ENCODE measurements at places on chromosomes 2 and 18. TPM values are rescaled to one million over a fixed set of nuclear protein-coding genes. Genes with fewer than 3 reads are reported as not detected.

TUBB8B gene
- not detected for total RNA-seq

GRCh38 chr2:234672498-234673150 is 175.7 kb upstream of the ARL4C start:
- no peaks in the 10 kb centered on the region for H3K36me3 ChIP-seq
- no peaks in the 10 kb centered on the region for H3K27me3 ChIP-seq
- no peak overlapping the region for H3K27ac ChIP-seq
- DNase-seq: no peak
- H3K4me1 ChIP-seq: no peaks in the 10 kb centered on the region
- no peak overlapping the region for H3K4me3 ChIP-seq

DNA sequence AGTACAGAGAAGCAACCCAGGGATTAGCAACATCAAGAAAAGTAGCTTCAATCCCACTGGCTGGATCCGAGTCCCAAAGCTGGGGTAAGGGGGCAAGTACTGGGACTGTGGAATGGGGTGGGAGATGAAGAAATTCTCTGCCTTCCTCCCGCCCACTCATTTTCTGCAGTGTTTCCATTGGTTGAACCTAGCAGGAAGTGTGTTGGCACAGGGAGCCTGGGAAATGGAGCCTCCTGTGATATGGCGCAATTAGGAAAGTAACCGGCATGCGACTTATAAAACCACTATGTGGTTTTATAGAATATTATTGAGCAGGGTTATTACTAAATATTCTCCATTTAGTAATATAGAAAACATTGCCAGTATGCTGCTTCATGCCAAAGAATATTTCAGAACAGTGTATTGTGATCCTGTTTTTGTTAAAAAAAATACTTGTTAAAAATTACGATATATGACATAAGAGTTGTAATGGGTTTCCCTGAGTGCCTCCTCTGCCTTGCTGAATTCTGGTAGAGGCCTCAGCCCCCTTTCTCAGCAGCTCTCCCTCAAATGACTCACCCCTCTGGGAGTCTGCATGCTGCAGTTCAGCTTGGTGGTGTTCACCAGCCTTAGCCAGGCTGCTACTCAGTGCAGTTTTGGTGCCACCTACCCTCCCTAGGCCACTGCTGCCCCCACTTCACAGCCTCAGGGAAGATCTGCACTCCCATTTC is 60.5 kb downstream of the HK2 start:
- H3K36me3 ChIP-seq: no peaks in the 10 kb centered on the region
- no peak for DNase-seq
- no peak overlapping the region for H3K27ac ChIP-seq
- no peaks in the 10 kb centered on the region for H3K27me3 ChIP-seq
- no peak overlapping the region for H3K4me3 ChIP-seq

CNTNAP5 gene
- total RNA-seq: not detected

- no peaks in the 10 kb centered on the region for H3K27me3 ChIP-seq
- no peaks in the 10 kb centered on the region for H3K4me1 ChIP-seq
- H3K36me3 ChIP-seq: peaks cover 81% of the 10 kb centered on the region
- no peak overlapping the region for H3K4me3 ChIP-seq
Measured at GRCh38 chr2:216192931-216193330, 83.8 kb downstream of the XRCC5 start.
